NCI-H524 (cell line): ENCODE measurements at places on chromosomes 16 and 17.

DNA sequence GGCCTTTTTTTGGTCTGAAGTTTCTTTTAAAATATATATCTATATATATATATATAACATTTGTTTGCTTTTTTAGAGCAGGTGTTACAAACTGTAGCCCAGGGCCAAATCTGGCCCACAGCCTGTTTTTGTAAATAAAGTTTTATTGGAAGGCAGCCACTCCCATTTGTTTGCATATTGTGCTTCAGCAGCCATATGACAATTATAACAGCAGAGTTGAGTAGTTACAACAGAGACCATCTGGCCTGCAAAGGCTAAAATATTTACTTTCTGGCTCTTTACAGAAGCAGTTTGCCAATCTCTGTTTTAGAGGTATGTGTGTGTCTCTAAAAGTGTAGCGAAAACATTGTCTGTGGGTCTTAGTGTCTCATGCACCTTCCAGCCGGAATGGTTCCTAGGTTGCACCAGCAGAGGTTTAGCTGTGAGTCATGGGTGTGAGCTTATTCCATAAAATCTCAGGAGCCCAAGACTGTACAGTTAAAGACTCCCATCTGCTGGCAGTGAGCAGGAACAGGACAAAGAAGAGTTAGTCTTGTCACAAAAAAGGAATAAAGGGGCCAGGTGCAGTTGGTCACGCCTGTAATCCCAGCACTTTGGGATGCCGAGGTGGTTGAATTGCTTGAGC is 23.8 kb downstream of the LCMT1 start:
- no peak for DNase-seq

DNA sequence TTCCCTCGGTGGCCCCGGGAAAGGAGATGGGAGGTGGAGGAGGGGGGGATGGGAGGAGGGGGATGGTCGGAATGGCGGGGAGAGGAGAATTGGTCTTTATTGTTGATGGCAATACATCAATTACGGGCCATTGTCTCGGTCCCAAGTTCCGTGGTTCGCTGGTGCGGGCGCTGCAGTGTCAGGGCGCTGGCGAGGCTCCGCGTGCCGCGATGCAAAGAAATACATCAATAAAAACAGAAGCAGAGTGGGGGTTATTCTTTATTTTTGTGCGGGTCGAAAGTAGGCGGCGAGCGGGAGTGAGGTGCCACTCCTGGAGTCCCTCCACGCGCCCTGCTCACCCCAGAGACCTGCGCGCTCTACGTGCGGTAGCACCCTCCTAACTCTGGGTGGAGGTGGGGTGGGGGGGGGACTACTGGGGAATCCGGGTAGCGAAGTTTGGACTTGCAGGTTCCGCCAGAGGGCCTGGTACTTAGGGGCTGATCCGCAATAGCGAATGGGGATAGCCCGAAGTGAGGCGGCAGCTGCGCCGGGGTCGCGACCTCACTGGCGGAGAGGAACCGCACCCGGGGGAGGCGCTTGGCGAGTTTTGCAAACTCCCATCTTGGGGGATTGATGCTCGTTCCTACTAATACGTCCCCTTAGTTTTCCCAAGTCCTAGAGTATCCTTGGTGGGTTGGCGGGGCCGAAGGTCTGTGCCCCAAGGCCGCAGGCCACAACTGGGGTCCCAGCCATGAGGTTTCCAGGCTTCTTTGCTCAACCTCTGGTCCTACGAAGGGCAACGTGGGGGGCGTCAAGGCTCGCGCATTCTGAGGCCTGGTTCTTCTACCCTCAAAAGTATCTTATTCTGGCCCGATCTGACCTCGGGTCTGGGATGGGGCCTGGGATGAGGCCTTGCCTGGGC is 3.5 kb upstream of the SALL1 start:
- no peak for DNase-seq

- DNase-seq: no peak
Measured at GRCh38 chr17:1947229-1947742, 77.8 kb downstream of the RTN4RL1 start.

GRCh38 chr16:48558371-48558841 is 51.6 kb downstream of the N4BP1 start:
- DNase-seq: no peak

GRCh38 chr16:53787423-53787822 is 83.5 kb downstream of the FTO start:
- no peak for DNase-seq

GRCh38 chr17:33038740-33039139 is 47.1 kb downstream of the SPACA3 start:
- DNase-seq: peak; percentile 36

- DNase-seq: no peak
Measured at GRCh38 chr17:1006054-1006453, 9.1 kb downstream of the TIMM22 start.

DNA sequence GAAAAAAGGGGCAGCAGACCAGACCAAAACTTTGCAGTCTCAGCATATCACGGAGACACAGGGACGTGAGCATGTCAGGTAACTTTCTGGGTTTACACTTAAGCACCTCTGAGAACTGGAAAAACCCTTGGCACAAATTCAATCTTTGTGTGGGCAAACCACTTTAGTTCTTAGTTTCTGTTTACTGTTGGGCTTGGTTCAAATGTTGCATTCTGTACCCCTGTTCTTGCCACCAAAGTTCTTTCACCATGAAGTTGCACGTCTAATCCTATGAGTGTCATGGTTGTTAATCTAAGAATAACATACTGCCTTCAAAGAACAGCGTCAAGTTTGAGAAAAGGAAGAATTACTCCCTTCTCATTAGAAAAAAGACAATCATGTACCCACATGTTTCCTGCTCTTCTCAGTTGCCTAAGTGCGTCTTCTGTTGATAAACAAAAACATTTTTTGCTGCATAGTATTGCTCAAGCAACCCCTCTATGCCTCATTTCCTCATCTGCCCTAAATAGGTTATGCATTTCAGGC is 11.6 kb downstream of the KRT33A start:
- DNase-seq: no peak

DNA sequence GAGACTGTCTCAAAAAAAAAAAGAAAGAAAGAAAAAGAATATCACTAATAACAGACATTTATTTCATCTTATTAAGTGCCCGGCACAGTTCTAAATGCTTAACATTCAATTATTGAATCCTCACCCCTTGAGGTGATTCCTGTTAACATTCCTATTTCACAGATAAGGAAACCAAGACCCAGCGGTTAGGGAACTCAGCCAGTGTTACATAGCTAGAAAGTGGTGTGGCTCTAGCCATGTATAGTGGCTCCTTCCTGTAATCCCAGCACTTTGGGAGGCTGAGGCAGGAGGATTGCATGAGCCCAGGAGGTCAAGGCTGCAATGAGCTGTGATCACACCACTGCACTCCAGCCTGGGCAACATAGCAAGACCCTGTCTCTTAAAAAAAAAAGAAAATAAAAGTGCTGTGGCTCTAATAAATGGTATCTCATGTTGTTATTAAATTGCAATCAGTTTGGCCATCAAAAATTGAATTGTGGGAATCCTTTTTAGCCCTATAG is 28.1 kb downstream of the ZNRF1 start:
- DNase-seq: no peak

- DNase-seq: no peak
Measured at GRCh38 chr17:13601776-13602551, at the start of gene HS3ST3A1. Gene HS3ST3A1, minus strand, starts transcription at chr17:13601929. Its CDS starts 800 bp downstream, at chr17:13601129.

GRCh38 chr17:77049440-77049839 is 91.3 kb upstream of the SEC14L1 start:
- peak; percentile 99 for DNase-seq

- no peak for DNase-seq
Measured at GRCh38 chr16:9119795-9120194, 28.4 kb downstream of the HAPSTR1 start.

- DNase-seq: no peak
Measured at GRCh38 chr16:84537491-84538151, 33.2 kb upstream of the MEAK7 start.
